ENCODE measurements at places on chromosomes 5 and 9. TPM values are rescaled to one million over a fixed set of nuclear protein-coding genes. Genes with fewer than 3 reads are reported as not detected.

GRCh38 chr5:116912221-116912620, 337.6 kb upstream of the SEMA6A start:
- no peak for DNase-seq
- H3K4me1 ChIP-seq, result no peaks in the 10 kb centered on the region
- H3K36me3 ChIP-seq, result no peaks in the 10 kb centered on the region

DNA sequence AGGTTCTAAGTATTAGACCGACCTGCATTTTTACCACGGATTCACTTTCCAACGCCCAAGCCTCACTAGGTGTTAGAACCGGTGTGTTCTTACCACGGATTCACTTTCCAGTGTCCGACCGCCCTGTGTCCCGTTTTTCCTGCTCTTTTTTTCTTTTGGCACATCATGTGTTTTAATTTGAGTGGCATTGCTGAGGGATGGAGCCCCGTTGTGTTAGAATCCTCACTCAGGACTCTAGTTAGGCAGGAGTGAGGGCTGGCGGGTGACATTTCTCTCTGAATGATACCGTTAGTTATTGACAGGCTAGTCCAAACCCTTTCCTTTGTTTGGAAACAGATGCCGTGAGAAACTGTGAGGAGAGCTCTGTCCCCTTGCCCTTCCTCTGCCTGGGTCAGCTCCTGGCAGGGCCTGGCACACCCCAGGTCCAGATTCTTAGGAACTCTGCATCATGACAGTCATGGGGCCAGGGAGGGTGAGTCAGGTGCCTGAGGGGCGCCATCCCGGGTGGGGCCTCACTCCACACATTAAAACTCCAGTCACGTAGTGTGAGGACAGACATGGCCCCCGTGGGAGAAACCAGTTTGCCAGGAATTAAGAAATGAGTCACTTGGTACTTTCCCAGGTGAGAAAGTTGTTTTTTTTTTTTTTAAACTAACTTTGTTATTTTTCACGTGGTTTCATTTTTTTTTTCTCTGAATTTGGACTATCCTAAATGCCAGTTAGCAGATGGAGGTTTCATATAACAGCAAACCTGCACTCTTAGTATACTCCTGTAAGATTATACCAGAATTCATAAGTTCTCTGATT, 15.8 kb downstream of the EXOC3 start:
- DNase-seq, result no peak
- peaks cover 14% of the 10 kb centered on the region for H3K4me1 ChIP-seq
- peak overlapping the region; percentile 65 for H3K4me3 ChIP-seq
- H3K27ac ChIP-seq, result peak overlapping the region; percentile 90

DNA sequence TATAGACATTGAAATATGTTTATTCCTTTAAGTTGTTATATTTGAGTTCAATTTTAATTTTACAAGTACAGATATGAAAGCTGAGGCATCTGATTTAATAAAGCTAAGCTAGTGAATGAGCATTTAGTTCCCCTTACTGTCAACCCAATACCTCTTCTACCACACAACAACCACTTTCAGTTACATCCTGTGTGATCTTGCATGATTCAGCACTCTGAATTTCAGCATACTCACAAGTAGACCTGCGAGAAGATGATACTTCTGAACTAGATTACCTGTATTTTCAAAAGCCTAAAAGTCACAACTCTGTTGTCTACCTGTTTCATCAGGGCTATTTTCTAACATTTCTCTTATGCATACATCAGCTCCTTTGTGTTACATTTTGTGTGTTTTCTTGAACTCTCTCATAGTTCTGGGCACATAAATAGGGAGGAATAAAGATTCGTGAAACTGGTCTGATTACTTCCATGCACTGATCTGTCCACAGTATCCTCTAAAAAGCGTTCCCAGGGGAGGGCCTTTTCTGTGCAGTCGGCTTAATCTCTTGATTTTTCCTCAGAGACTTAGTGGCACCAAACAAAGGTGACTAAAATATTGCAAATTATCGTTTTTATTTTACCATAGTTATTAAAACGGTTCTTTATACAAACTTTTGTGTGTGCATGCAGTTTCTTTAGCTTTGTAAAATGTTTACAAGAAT, 2025.5 kb upstream of the NUDT12 start:
- H3K4me1 ChIP-seq, result no peaks in the 10 kb centered on the region
- no peak for DNase-seq
- H3K27ac ChIP-seq, result no peak overlapping the region
- no peak overlapping the region for H3K4me3 ChIP-seq
- H3K36me3 ChIP-seq, result no peaks in the 10 kb centered on the region
- no peaks in the 10 kb centered on the region for H3K27me3 ChIP-seq

DNA sequence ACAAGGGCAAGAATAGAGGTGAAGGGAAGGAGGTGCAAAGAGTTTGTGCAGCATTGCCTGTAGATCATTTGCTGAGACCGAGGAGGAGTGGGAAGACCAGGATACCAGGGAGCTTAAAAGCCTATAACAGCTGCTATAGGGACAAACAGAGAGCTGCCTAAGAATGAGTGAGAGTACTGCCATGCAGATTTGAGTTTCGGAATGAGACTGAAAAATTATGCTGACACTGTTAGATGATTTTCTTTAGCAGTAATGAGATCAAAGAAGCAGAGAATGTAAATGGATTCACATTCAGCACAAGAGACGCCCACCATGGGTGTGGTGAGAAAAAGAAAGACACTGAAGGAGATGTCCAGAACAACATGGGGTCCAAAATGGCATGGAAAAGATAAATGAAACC, 69.7 kb downstream of the EPB41L4A start:
- no peak for DNase-seq
- H3K27ac ChIP-seq, result no peak overlapping the region
- no peaks in the 10 kb centered on the region for H3K4me1 ChIP-seq

GRCh38 chr9:108851138-108851537, 4.6 kb downstream of the ACTL7B start:
- peaks cover 35% of the 10 kb centered on the region for H3K27me3 ChIP-seq
- H3K4me3 ChIP-seq, result no peak overlapping the region
- DNase-seq, result no peak
- H3K27ac ChIP-seq, result no peak overlapping the region
- no peaks in the 10 kb centered on the region for H3K4me1 ChIP-seq
- no peaks in the 10 kb centered on the region for H3K36me3 ChIP-seq

GRCh38 chr9:37929441-37929895, 25.5 kb upstream of the SLC25A51 start:
- no peak overlapping the region for H3K27ac ChIP-seq
- peaks cover 24% of the 10 kb centered on the region for H3K27me3 ChIP-seq
- DNase-seq, result no peak
- H3K4me3 ChIP-seq, result no peak overlapping the region
- no peaks in the 10 kb centered on the region for H3K36me3 ChIP-seq
- peaks cover 2% of the 10 kb centered on the region for H3K4me1 ChIP-seq

GRCh38 chr9:127014910-127015540, 100.4 kb downstream of the RALGPS1 start:
- H3K36me3 ChIP-seq, result peaks cover 3% of the 10 kb centered on the region
- H3K27ac ChIP-seq, result no peak overlapping the region
- DNase-seq, result no peak
- no peaks in the 10 kb centered on the region for H3K27me3 ChIP-seq
- H3K4me1 ChIP-seq, result peaks cover 8% of the 10 kb centered on the region
- no peak overlapping the region for H3K4me3 ChIP-seq

DNA sequence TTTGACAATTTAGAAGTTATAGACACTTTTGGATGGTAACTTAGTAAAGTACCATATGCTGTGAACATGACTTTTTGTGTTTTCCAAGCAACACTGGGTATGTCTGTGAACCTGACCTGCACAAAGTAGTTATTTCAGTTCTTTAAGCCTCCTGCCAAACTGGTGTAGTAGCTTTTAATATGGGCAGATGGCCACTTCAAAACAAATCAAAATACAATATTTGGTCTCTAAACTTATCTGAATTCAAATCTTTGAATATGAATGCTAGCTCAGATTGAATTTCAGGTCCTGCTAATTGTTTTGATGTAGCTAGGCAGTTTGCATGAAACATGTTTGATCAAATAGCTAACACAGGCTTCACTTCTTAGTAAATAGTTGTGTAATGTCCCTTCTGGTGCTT, 1176.7 kb upstream of the CDH9 start:
- H3K36me3 ChIP-seq, result no peaks in the 10 kb centered on the region
- no peak overlapping the region for H3K27ac ChIP-seq
- no peak for DNase-seq
- no peak overlapping the region for H3K4me3 ChIP-seq
- peaks cover 2% of the 10 kb centered on the region for H3K4me1 ChIP-seq

GRCh38 chr9:26789959-26790358, 102.6 kb downstream of the CAAP1 start:
- no peak overlapping the region for H3K4me3 ChIP-seq
- H3K27ac ChIP-seq, result no peak overlapping the region
- H3K4me1 ChIP-seq, result no peaks in the 10 kb centered on the region

- no peak for DNase-seq
- H3K4me1 ChIP-seq, result peaks cover 9% of the 10 kb centered on the region
- no peak overlapping the region for H3K4me3 ChIP-seq
- H3K27me3 ChIP-seq, result no peaks in the 10 kb centered on the region
- no peaks in the 10 kb centered on the region for H3K36me3 ChIP-seq
Measured at GRCh38 chr5:79800979-79801827, 111.6 kb downstream of the CMYA5 start.

- H3K4me1 ChIP-seq, result peaks cover 11% of the 10 kb centered on the region
- no peaks in the 10 kb centered on the region for H3K27me3 ChIP-seq
- H3K27ac ChIP-seq, result no peak overlapping the region
- no peak for DNase-seq
- H3K36me3 ChIP-seq, result no peaks in the 10 kb centered on the region
- no peak overlapping the region for H3K4me3 ChIP-seq
Measured at GRCh38 chr5:67549296-67549618, 352.7 kb upstream of the CD180 start.

DNA sequence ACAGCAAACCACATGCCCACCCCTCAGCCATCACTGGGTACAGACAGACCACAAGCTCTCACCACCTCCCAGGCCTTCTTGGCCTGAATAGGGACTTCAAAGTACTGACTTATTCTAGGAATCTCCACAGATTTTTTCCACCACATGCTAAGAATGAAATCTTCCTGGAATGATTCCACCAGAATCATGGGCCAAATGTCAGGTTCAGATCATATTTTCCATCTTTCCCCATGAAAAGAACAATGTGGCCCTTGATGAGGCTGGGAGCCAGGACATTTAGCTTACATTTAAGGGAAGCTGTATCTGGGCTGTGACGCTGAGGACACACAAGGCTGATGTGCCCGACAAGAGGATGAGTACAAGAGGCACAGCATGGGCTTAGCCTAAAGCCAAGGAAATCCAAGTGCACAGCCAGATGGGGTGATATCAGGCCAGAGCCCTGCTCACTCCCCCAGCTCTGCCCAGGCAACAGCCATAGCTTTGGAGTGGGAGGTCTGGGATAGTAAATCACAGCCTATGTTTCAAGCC, 28.1 kb downstream of the ACSL6 start:
- H3K4me1 ChIP-seq, result peaks cover 23% of the 10 kb centered on the region
- no peaks in the 10 kb centered on the region for H3K27me3 ChIP-seq
- H3K4me3 ChIP-seq, result no peak overlapping the region
- H3K36me3 ChIP-seq, result peaks cover 3% of the 10 kb centered on the region
- peak overlapping the region; percentile 57 for H3K27ac ChIP-seq

DNA sequence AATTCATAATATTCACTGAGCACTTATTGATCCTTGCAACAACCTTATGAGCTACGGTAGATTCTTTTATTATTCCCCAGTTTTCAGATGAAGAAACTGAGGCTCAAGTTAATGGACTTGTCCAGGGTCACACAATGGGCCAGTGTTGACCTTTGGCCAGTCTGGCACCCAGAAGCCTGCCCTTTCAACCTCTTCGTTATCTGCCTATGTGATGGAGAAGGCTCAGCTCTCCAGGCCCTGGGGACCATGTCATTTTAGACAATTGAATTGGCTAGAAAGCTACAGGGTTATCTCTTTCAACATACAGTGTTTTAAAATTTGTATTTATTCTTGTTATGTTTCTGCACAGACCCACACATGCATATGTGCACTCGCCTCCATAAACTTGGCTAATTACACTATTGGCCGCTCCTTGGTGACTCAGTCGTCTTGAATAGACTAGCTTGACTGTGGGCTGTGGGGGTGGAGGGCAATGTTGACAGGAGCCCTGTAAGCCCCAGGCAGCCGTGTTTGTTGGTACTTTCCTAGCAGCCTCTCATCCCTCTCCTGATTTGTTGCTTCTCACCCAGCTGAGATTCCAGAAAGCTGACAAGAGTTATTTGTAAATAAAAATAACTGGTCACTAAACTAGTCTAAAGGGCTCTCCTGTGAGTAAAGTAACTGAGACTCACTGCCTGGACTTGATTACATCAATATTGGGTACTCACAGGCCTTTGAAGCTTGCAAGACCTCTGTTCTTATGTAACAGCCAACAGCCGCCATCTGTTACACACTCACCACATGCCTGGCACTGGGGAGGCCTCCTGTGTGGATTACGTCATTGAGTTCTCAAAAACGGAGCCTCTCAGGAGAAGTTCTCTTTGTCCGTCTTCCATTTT, 8.5 kb upstream of the ANGPTL2 start:
- no peak overlapping the region for H3K4me3 ChIP-seq
- no peak overlapping the region for H3K27ac ChIP-seq
- DNase-seq, result no peak
- H3K4me1 ChIP-seq, result peaks cover 6% of the 10 kb centered on the region
- H3K36me3 ChIP-seq, result peaks cover 9% of the 10 kb centered on the region

- H3K36me3 ChIP-seq, result no peaks in the 10 kb centered on the region
- no peak overlapping the region for H3K27ac ChIP-seq
- H3K27me3 ChIP-seq, result peaks cover 24% of the 10 kb centered on the region
- DNase-seq, result no peak
- no peaks in the 10 kb centered on the region for H3K4me1 ChIP-seq
Measured at GRCh38 chr5:128224336-128224735, 140.8 kb downstream of the SLC12A2 start.

DNA sequence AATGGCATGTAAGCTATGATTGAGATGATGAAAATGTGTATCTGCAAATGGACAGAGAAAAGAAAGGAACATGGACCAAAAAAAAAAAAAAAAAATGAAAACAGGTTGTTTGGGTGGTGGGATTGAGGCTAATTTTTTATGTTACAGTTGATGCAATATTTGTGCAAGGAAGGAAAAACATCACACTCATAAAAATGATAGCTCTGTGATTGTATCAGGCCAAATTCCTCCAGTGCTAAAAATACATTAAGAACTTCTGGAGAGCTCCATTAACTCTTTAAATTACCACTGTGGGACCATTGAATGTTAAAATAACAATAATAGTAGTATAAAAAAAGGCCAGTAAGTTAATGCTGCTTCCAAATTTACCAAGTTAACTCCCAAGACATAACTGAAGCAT, 79.5 kb upstream of the MSX2 start:
- no peaks in the 10 kb centered on the region for H3K27me3 ChIP-seq
- H3K4me1 ChIP-seq, result no peaks in the 10 kb centered on the region
- no peak overlapping the region for H3K4me3 ChIP-seq
- H3K27ac ChIP-seq, result no peak overlapping the region

- H3K4me1 ChIP-seq, result peaks cover 2% of the 10 kb centered on the region
- H3K36me3 ChIP-seq, result no peaks in the 10 kb centered on the region
- no peak overlapping the region for H3K27ac ChIP-seq
- H3K4me3 ChIP-seq, result no peak overlapping the region
- H3K27me3 ChIP-seq, result peaks cover 29% of the 10 kb centered on the region
Measured at GRCh38 chr5:133494232-133494922, 118.0 kb downstream of the FSTL4 start.

GRCh38 chr9:91857291-91858212, 92.5 kb downstream of the ROR2 start:
- H3K4me1 ChIP-seq, result no peaks in the 10 kb centered on the region
- peaks cover 40% of the 10 kb centered on the region for H3K27me3 ChIP-seq
- no peak overlapping the region for H3K27ac ChIP-seq
- no peak for DNase-seq
- no peaks in the 10 kb centered on the region for H3K36me3 ChIP-seq

The PRUNE2 gene
- not detected for total RNA-seq

The LRRC19 gene
- total RNA-seq, result not detected

The CHSY3 gene
- not detected for total RNA-seq

The SLC25A2 gene
- total RNA-seq, result 0.65 TPM

The NMUR2 gene
- not detected for total RNA-seq

The CD72 gene
- 3.5 TPM for total RNA-seq

The SLC31A2 gene
- total RNA-seq, result 12.8 TPM

The PCDHB14 gene
- total RNA-seq, result not detected

The TAF11L5 gene
- not detected for total RNA-seq

The GKAP1 gene
- total RNA-seq, result 7.9 TPM

Data from T-helper 17 cell (primary cell).